ENCODE measurements at places on chromosomes 5 and 9. TPM values are rescaled to one million over a fixed set of nuclear protein-coding genes. Genes with fewer than 3 reads are reported as not detected.

STC2 gene
- total RNA-seq, result not detected

DBH gene
- 0.08 TPM for total RNA-seq

NR4A3 gene
- 20.2 TPM for total RNA-seq

HTR4 gene
- total RNA-seq, result not detected

LHFPL2 gene
- total RNA-seq, result 0.61 TPM

AOPEP gene
- 11.0 TPM for total RNA-seq

GMCL2 gene
- total RNA-seq, result not detected

SREK1IP1 gene
- 20.3 TPM for total RNA-seq

- H3K36me3 ChIP-seq, result no peaks in the 10 kb centered on the region
- DNase-seq, result no peak
- no peaks in the 10 kb centered on the region for H3K27me3 ChIP-seq
- H3K4me3 ChIP-seq, result no peak overlapping the region
Measured at GRCh38 chr9:136969774-136970173, 7.5 kb upstream of the PTGDS start.

- no peak overlapping the region for H3K27ac ChIP-seq
- H3K27me3 ChIP-seq, result no peaks in the 10 kb centered on the region
- no peaks in the 10 kb centered on the region for H3K4me1 ChIP-seq
- no peak overlapping the region for H3K4me3 ChIP-seq
- DNase-seq, result no peak
- H3K36me3 ChIP-seq, result no peaks in the 10 kb centered on the region
Measured at GRCh38 chr9:106479679-106480078, 383.3 kb upstream of the ZNF462 start.

DNA sequence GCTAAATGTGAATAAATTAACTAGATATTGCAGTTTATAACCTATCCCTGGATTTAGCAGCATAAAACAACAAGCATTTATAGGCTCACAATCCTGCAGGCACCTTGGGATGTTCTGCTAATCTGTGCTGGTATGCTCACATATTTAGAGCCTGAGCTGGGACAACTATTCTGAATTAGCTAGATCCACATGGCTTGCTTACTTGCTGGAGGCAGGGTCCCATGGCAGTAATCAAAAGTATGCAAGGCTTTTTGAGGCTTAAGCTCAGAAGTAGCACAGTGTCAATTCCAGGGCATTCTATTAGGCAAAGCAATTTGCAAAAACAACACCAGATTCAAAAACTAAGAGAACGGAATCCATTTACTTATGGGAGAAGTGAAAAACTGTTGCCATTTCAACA lies 745.0 kb upstream of the ACO1 start:
- H3K4me1 ChIP-seq, result no peaks in the 10 kb centered on the region
- no peak overlapping the region for H3K4me3 ChIP-seq
- H3K27me3 ChIP-seq, result no peaks in the 10 kb centered on the region
- H3K36me3 ChIP-seq, result no peaks in the 10 kb centered on the region
- no peak overlapping the region for H3K27ac ChIP-seq

GRCh38 chr9:81754245-81754644 lies 64.9 kb upstream of the TLE1 start:
- no peaks in the 10 kb centered on the region for H3K27me3 ChIP-seq
- H3K4me3 ChIP-seq, result no peak overlapping the region
- no peak for DNase-seq
- no peaks in the 10 kb centered on the region for H3K36me3 ChIP-seq
- no peak overlapping the region for H3K27ac ChIP-seq

DNA sequence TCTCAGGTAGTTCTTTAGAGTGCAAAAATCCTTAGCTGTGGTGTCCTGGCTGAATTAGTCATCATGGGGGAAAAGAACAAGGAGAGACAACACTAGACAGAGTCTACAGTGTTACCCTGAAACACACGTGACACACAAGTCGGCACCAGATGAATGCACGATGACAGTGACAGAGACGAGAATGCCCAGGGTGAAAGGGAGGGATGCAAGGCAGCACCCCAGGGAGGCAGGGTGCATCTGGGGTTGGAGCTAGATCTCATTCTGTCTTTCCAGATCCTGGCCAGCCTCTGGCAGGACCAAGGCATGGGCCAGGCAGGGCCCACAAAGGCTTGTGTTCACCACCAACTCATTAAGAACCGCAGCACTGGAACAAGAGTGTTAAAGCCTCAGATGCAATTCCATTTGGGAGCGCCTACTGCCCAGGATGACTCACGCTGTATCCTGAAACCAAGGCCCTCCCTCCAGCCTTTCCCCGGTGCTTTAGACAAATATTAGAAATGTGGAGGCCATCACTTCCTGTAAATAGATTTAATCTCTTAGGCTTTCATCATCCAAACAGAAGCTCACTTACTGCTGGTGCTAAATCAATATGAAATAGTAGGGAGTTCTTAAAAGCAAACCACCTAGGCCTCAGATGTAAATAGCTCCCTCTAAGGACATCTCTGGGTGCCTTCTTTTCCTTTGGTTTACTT lies 56.1 kb downstream of the IRX2 start:
- H3K27ac ChIP-seq, result no peak overlapping the region
- no peaks in the 10 kb centered on the region for H3K36me3 ChIP-seq
- H3K4me1 ChIP-seq, result no peaks in the 10 kb centered on the region
- no peaks in the 10 kb centered on the region for H3K27me3 ChIP-seq

GRCh38 chr9:90499761-90500160 lies 142.9 kb downstream of the DIRAS2 start:
- H3K4me1 ChIP-seq, result no peaks in the 10 kb centered on the region
- no peak overlapping the region for H3K27ac ChIP-seq
- no peaks in the 10 kb centered on the region for H3K27me3 ChIP-seq
- no peak for DNase-seq
- H3K4me3 ChIP-seq, result no peak overlapping the region
- no peaks in the 10 kb centered on the region for H3K36me3 ChIP-seq

DNA sequence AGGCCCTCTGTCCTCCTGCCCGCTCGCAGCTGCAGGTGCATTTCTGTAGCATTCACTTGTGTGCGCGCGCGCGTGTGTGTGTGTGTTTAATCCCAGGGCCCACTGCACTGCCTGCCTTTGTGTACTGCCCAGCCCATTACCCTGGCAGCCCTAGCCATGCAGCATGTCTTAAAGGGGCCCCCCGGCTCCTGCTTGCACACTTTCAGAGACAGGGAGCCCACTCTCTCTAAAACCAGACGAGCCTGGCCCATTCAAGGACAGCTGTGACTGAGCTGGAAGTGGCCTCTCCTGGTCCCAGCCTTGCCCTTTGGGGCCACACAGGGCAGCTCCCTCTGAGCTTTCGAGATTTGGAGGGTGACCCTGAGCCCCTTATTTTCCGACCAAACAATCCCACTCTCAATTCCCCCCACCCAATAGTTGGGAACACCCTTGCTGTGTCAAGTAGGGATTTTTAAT lies 98.9 kb downstream of the DAB2IP start:
- H3K36me3 ChIP-seq, result no peaks in the 10 kb centered on the region
- no peak for DNase-seq
- no peak overlapping the region for H3K4me3 ChIP-seq
- H3K27me3 ChIP-seq, result no peaks in the 10 kb centered on the region
- H3K4me1 ChIP-seq, result no peaks in the 10 kb centered on the region

DNA sequence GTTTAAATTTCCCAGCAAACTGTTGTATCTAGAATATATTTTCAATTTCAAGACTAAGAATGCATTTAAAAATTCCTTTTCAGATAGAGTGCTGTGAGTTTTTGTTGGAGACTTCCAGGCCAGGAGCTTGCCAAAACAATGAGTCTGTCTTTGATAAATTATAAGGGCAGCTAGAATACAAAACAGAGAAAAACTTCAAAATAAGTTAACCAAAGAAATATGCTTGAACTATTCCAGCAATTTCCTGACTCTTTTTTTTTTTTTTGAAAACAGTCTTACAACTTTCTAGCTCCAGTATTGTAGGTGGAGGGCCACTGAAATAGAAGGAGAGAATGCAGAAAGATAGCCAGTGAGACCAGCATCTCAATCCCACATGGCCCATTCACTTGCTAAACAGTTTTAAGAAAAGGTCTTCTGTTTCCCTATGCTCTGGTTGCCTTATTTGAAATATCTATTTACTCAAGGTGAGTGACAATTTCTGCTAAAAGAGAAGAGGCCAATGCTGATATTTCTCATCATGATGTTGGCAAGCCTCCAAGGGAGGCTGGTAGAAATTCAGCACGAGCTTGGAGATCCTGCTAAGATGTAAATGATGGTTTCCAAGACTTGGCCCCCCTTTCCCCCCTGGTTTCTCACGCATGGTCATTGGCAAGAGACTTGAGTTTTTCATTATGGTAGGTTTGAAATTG lies 103.2 kb downstream of the USP20 start:
- H3K4me1 ChIP-seq, result peaks cover 25% of the 10 kb centered on the region
- H3K4me3 ChIP-seq, result no peak overlapping the region
- DNase-seq, result no peak
- peaks cover 5% of the 10 kb centered on the region for H3K36me3 ChIP-seq
- no peaks in the 10 kb centered on the region for H3K27me3 ChIP-seq

DNA sequence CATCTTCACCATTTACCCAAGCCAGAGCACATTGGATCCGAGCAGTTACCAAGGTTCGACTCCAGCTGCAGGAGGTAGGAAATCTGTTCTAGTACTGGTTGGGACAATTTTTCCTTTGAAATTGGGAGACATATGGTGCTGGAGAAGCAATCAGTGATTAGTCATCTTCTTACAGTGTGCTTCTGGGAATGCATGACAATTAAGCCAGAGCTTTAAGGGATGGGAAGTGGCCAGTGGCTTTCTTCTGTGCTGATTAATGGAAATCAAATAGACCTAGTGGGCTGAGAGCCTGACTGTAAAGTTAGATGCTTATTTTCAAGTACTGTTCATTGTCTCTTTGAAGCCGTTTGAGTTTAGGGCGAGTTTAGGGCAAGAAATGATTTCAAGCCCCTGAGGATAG lies 152.1 kb downstream of the UNC13B start:
- no peaks in the 10 kb centered on the region for H3K27me3 ChIP-seq
- DNase-seq, result no peak
- H3K27ac ChIP-seq, result no peak overlapping the region

GRCh38 chr5:4413996-4414395 lies 726.1 kb upstream of the ADAMTS16 start:
- H3K27me3 ChIP-seq, result no peaks in the 10 kb centered on the region
- H3K36me3 ChIP-seq, result no peaks in the 10 kb centered on the region
- DNase-seq, result no peak
- no peak overlapping the region for H3K4me3 ChIP-seq
- H3K4me1 ChIP-seq, result no peaks in the 10 kb centered on the region

DNA sequence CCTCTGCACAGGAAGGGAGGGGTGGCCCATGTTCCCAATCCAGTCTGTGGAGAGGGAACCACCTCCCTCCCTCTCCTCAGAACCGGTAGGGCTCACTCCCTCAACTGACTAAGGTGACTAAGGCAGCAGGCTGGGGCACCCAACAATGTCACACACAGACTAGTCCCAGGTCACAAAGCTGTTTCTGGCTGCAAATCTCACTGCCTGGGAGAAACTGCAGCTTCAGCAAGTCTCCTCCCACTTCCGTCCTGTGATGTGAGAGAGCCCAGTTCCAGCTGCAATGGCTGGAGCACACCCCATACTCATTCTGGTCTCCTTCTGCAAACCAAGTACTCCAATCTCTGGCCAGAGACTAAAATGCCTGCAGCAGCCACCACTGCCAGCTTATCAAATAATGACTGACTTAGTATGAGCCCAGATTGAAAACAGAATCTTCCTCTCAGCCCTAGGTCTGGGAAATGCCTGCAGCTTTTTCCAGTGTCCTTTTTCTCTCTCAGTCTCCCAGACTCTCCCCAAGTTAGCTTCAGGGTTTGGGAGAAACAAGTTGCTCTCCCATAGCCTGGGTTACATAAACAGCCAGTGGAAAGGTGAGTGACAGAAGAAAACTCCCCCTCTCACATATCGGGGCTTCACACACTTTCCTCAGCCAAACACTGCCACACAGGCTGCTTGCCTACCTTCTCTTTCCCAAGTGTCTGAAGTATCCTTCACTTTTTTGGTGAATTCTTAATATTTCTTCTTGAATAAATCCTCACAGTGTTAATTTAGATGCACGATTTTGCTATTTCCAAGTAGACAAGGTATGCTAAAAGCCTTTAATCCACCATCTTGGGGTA lies 247.4 kb upstream of the RASA1 start:
- no peaks in the 10 kb centered on the region for H3K36me3 ChIP-seq
- no peaks in the 10 kb centered on the region for H3K27me3 ChIP-seq
- no peak overlapping the region for H3K27ac ChIP-seq
- peaks cover 12% of the 10 kb centered on the region for H3K4me1 ChIP-seq

GRCh38 chr5:177096162-177097015 lies 9.7 kb downstream of the FGFR4 start:
- H3K4me1 ChIP-seq, result no peaks in the 10 kb centered on the region
- no peaks in the 10 kb centered on the region for H3K27me3 ChIP-seq

DNA sequence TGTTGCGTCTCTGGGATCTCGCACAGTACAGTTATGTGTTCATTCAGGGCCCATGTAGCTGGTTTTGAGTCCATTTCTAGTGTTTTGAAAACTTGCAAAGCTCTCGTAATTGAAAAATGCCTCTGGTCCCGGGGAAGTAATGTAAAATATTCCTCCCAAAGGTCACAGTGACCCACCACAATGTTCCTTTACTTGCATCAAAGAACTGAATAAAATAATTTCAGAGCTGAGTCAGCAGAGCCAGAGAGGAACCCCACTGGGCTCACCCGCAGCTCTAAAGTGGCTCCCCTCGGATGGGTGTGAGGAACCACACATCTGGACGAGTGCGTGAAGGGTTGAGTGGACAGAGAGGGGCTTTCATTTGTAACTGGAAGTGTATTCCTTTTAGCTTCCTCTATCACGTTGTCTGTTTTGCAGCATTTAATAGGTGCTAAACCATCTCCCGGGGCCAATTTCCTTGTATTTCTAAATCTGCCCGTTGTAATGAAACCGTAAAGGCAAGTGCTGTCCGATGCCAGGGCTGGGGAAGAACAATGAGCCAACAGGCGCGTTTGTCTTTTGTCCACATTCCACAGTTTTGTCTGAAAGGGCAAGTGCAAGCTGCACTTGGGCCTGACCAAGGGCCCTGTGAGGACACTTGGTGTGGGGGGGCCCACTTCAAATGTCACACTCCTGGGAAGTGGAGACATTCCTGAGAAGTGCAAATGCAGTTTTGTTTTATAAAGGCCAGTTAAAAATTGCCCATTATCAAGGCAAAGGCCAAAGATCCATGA lies 29.9 kb downstream of the COL5A1 start:
- no peak overlapping the region for H3K27ac ChIP-seq
- H3K4me3 ChIP-seq, result no peak overlapping the region
- H3K4me1 ChIP-seq, result no peaks in the 10 kb centered on the region
- H3K36me3 ChIP-seq, result no peaks in the 10 kb centered on the region

GRCh38 chr9:77834898-77835488 lies 186.9 kb upstream of the GNA14 start:
- no peak for DNase-seq
- H3K27me3 ChIP-seq, result no peaks in the 10 kb centered on the region
- H3K36me3 ChIP-seq, result no peaks in the 10 kb centered on the region
- H3K4me3 ChIP-seq, result no peak overlapping the region

All from naive thymus-derived CD4-positive, alpha-beta T cell (primary cell).